ENCODE measurements at places on chromosomes 3 and 15.
A peak's percentile ranks its signal among the peaks of the same experiment; 100 is the strongest.

DNA sequence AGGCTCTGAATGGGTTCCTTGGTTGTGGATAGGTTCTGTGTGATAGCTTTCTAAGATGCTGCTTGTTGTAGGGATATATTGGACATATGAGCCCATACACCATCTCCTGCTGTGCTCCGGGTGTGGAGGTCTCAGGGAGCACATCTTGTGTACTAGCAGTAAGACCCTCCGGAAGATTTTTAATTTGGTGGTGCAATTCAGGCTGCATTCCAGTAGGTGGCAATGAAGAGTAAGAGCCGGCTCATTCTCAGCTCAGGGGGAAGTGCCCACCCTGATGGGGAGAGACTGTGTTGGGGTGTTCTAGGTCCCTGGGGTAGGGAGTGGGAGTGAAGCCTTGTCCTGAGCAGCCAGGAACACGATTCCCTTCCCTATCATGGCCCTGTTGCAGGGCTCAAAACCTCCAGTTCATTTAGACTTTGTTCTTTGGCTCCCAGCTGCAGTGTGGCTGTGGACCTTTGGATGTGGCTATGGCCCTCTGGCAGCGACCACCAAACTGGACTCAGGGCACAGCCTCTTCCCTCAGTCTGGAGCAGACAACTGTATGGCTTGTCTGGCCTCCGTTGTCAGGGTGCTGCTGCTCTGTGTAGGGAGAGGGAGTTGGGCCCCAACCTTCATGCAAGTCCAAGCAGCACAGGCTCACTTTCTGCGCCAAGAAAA, 104.7 kb downstream of the UNC13C start:
- H3K27ac ChIP-seq: no peak overlapping the region
- no peak overlapping the region for H3K4me3 ChIP-seq
- no peaks in the 10 kb centered on the region for H3K27me3 ChIP-seq
- no peaks in the 10 kb centered on the region for H3K4me1 ChIP-seq

DNA sequence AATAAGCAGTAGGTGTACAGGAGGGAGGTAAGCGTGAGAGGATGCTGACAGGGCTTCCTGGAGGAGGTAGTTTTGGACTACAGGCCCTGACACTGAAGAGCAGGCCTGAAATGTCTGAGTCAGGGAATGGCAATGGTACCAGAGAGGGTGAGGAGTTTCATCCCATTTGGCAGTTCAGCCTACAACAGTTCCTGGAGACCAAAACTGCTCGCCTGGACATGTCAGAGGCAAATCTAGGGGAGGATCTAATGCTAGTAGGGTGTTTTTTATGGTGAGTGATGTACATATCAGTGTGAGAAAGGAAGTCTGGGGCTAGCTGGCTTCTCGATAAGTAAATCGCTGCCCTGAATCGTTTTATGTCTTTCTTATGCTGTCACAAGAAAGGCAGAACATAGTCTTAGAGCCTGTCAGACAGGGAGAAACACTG, 13.8 kb upstream of the TNFSF10 start:
- peaks cover 49% of the 10 kb centered on the region for H3K4me1 ChIP-seq
- peak overlapping the region; percentile 31 for H3K4me3 ChIP-seq
- no peaks in the 10 kb centered on the region for H3K27me3 ChIP-seq
- peaks cover 15% of the 10 kb centered on the region for H3K36me3 ChIP-seq

- H3K36me3 ChIP-seq: peaks cover 30% of the 10 kb centered on the region
- DNase-seq: no peak
These were observed 9.0 kb downstream of the PPCDC start for GRCh38 chr15:75032395-75032794.

DNA sequence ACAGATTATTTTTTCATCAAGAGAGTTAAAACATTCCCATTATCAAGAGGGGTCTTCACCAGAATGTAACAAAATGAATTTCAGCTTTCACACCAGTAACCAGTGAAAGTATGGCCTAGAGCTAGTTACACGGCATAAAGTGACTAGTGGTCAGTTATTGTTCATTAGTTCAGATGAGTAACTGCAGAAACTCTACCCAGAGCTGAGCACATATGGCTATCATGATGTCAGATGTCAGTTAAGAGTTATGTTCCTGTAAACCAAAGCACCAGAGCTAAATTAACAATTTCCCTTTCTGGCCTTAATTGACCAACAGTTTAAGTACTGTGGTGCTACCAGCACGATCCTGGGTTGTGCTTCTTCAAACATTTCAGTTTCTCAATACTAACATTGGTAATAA, 6.6 kb upstream of the MRPS25 start:
- DNase-seq: no peak
- H3K36me3 ChIP-seq: peaks cover 43% of the 10 kb centered on the region
- no peak overlapping the region for H3K27ac ChIP-seq
- no peaks in the 10 kb centered on the region for H3K27me3 ChIP-seq
- peaks cover 3% of the 10 kb centered on the region for H3K4me1 ChIP-seq

DNA sequence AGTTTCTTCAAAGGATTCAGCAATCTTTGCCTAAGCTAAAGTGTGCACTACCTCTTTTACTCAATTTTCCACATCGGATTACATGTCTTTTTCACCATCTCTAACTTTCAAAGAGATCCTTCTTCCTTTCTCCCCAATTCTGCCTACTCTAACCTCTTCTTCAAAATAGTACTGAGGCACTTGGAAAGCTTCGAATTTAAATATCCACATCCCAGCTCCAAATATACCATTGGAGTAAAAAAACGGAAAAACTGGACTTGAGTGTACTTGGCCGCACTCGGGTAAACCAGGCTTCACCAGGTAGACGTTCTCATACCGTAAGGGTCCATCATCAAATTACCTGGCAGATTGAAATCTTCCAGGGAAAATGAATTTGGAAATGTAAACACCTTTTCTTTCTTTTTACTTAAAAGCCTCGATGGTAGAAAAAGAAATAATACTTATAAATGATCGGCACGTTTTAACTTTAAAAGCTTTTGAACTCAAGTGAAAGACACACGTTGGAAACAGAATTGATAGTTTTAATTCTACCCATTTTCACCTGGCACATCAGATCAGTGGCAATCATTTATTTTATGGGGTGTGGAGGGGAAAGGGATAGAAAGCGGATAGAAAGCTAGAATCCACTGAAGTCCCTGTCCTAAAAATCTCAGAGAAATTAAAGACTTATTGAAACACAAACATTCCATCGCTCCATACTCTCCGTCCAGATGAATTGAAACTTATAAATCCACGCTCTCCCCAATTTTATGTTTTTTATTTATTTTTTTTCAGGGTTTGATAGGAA, 8.2 kb upstream of the MEIS2 start:
- no peak overlapping the region for H3K4me3 ChIP-seq
- no peak for DNase-seq
- peaks cover 92% of the 10 kb centered on the region for H3K27me3 ChIP-seq
- H3K4me1 ChIP-seq: peaks cover 6% of the 10 kb centered on the region
- H3K36me3 ChIP-seq: no peaks in the 10 kb centered on the region
- no peak overlapping the region for H3K27ac ChIP-seq

DNA sequence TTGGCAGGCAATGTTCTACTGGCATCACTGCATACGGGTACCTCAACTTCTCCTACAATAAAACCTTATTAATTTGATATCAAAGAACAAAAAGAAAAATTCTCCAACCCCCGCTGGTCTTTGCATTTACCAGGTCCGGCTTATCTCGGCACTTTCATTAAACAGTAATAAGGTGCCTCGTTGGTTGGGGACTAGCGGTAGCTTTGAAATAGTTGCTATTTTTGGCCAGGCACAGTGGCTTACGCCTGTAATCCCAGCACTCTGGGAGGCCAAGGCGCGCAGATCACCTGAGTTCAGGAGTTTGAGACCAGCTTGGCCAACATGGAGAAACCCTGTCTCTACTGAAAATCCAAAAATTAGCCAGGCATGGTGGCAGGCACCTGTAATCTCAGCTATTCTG, 32.0 kb upstream of the CGNL1 start:
- no peak for DNase-seq
- peaks cover 6% of the 10 kb centered on the region for H3K27me3 ChIP-seq
- H3K4me3 ChIP-seq: no peak overlapping the region
- H3K27ac ChIP-seq: no peak overlapping the region
- H3K4me1 ChIP-seq: no peaks in the 10 kb centered on the region

- H3K27ac ChIP-seq: no peak overlapping the region
- H3K36me3 ChIP-seq: no peaks in the 10 kb centered on the region
These were observed 36.3 kb downstream of the PLA2G4D start for GRCh38 chr15:42057799-42058646.

GRCh38 chr15:90489514-90489913, 40.2 kb upstream of the CRTC3 start:
- H3K4me3 ChIP-seq: no peak overlapping the region
- DNase-seq: no peak
- peak overlapping the region; percentile 36 for H3K27ac ChIP-seq
- H3K27me3 ChIP-seq: no peaks in the 10 kb centered on the region
- peaks cover 9% of the 10 kb centered on the region for H3K4me1 ChIP-seq

GRCh38 chr3:15214758-15215157, 8.7 kb downstream of the CAPN7 start:
- no peak overlapping the region for H3K4me3 ChIP-seq
- peaks cover 5% of the 10 kb centered on the region for H3K4me1 ChIP-seq
- peaks cover 67% of the 10 kb centered on the region for H3K36me3 ChIP-seq
- H3K27me3 ChIP-seq: no peaks in the 10 kb centered on the region

DNA sequence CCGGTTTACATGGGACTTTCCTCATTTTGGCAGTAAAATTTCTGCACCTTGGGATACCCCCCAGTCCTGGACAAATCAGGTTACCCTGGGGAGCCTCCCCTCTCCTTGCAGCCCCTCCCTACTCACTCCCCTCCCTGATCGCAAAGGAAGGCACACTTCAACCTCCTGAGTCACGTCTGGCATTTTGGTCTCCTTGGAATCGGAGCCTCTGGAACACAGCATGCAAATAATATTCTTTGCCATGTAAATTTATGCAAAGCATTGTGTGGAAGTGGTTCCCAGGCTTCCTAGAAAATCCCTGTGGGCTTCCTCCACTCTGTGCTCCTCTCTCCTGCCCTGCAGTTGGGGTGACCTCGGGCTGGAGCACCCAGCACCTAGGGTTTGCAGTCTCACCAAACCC, 11.6 kb downstream of the SCN5A start:
- DNase-seq: no peak
- H3K27ac ChIP-seq: no peak overlapping the region
- no peaks in the 10 kb centered on the region for H3K4me1 ChIP-seq
- H3K36me3 ChIP-seq: no peaks in the 10 kb centered on the region
- H3K27me3 ChIP-seq: peaks cover 4% of the 10 kb centered on the region
- H3K4me3 ChIP-seq: no peak overlapping the region

- no peak for DNase-seq
- H3K36me3 ChIP-seq: no peaks in the 10 kb centered on the region
- H3K27me3 ChIP-seq: peaks cover 5% of the 10 kb centered on the region
- no peak overlapping the region for H3K4me3 ChIP-seq
These were observed 30.4 kb downstream of the IQSEC1 start for GRCh38 chr3:13042715-13043271.

DNA sequence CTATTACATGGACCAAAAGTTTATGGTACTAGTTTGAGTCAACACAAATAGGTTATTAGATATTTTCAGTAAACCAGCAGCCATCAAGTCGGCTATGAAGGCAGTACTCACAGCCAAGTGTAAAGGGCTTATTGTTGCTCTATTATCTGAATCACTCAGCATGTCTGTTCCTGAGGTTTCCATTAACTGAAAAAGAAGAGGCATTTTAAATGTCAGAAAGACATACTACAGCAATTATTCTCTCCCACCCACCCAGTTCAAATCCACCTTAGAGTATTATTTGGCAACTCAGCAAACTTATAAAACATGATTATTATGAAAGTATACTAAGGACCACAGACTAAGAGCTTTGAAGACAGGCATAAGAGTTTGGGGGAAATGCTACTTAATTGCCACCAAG, 93.1 kb downstream of the BTD start:
- DNase-seq: no peak
- H3K27ac ChIP-seq: no peak overlapping the region
- no peaks in the 10 kb centered on the region for H3K27me3 ChIP-seq
- H3K4me3 ChIP-seq: no peak overlapping the region
- peaks cover 73% of the 10 kb centered on the region for H3K36me3 ChIP-seq

DNA sequence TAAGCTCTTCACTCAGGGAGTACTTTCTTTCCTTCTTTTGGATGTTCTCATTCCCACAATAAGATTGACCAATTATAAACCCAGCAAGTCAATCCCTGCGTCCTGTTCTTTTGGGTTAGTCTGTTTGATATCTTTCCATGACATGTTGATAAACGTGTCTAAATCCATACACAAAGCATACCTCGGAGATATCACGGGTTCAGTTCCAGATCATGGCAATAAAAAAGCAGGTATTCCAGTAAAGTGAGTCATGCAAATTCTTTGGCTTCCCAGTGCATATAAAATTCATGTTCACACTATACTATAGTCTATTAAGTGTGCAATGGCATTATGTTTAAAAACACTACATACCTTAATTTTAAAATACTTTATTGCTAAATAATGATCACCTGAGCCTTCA, 667.7 kb downstream of the MAGI1 start:
- no peaks in the 10 kb centered on the region for H3K27me3 ChIP-seq
- no peak overlapping the region for H3K4me3 ChIP-seq
- no peaks in the 10 kb centered on the region for H3K36me3 ChIP-seq
- no peaks in the 10 kb centered on the region for H3K4me1 ChIP-seq
- H3K27ac ChIP-seq: no peak overlapping the region

GRCh38 chr3:10653241-10653640, 147.9 kb upstream of the ATP2B2 start:
- no peak overlapping the region for H3K27ac ChIP-seq
- H3K27me3 ChIP-seq: peaks cover 6% of the 10 kb centered on the region
- H3K36me3 ChIP-seq: no peaks in the 10 kb centered on the region
- DNase-seq: no peak
- no peak overlapping the region for H3K4me3 ChIP-seq
- no peaks in the 10 kb centered on the region for H3K4me1 ChIP-seq

DNA sequence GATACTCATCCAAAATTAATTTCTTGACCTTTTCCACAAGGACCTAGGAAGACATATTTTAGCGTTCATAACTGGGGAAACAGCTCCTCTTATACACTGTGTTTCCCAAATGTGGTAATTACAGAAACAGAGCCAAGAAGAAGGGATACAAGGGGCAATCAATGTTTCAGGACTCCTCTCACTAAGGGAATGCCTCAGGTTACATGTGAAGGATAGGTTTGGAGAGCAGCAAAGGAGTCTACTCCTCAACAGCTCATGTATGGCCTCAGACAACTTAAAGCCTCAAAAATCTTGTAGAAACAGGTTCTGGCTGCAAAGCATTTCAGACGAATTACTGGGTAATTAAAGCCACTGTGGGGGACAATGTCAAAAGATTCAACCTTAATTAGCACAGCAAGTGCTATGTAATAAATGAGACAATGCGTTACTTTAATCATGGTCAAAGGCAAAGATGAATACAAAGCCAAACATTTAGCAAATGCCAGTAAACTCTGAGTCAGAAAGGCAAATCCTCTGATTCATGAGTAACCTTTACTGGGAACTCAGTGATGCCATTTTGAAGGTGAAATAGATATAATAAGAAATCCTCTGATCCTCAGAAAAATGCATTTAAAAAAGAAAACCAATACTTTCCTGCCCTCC, 1111.2 kb downstream of the TUSC7 start:
- no peak overlapping the region for H3K4me3 ChIP-seq
- DNase-seq: no peak
- no peaks in the 10 kb centered on the region for H3K4me1 ChIP-seq
- H3K36me3 ChIP-seq: no peaks in the 10 kb centered on the region
- no peak overlapping the region for H3K27ac ChIP-seq

- no peak overlapping the region for H3K27ac ChIP-seq
- no peaks in the 10 kb centered on the region for H3K36me3 ChIP-seq
- DNase-seq: no peak
- H3K4me3 ChIP-seq: no peak overlapping the region
- no peaks in the 10 kb centered on the region for H3K4me1 ChIP-seq
These were observed 8.3 kb downstream of the LMCD1 start for GRCh38 chr3:8509961-8510360.
